Dermis microvascular lymphatic vessel endothelial cell (primary cell): ENCODE measurements at places on chromosomes 13 and 19. TPM values are rescaled to one million over a fixed set of nuclear protein-coding genes. Genes with fewer than 3 reads are reported as not detected.

Gene KLK12
- not detected in 2 replicates for total RNA-seq

Gene ZNF749
- total RNA-seq, result 8.5 and 11.5 TPM in 2 replicates

Gene ERICH4
- not detected in 2 replicates for total RNA-seq

Gene CEACAM1
- total RNA-seq, result 10.9 and 35.7 TPM in 2 replicates

Gene FPR3
- under 0.01 and 0.13 TPM in 2 replicates for total RNA-seq

Gene KASH5
- not detected in 2 replicates for total RNA-seq

Gene ACER1
- not detected in 2 replicates for total RNA-seq

Gene ZNF730
- 1.3 and 1.7 TPM in 2 replicates for total RNA-seq

Gene ZNF492
- total RNA-seq, result 0.39 and 0.63 TPM in 2 replicates

Gene DNM2
- 77.4 and 107 TPM in 2 replicates for total RNA-seq

Gene DIS3
- 23.1 and 24.8 TPM in 2 replicates for total RNA-seq

Gene ZNF471
- total RNA-seq, result 0.90 and 1.5 TPM in 2 replicates

Gene MAST3
- 1.2 and 2.9 TPM in 2 replicates for total RNA-seq
